ENCODE measurements at places on chromosomes 5 and 9.

GRCh38 chr9:135959814-135960213 is 1.4 kb downstream of the UBAC1 start:
- DNase-seq: no peak

GRCh38 chr9:106918825-106919509 is 56.0 kb downstream of the ZNF462 start:
- DNase-seq: no peak

DNA sequence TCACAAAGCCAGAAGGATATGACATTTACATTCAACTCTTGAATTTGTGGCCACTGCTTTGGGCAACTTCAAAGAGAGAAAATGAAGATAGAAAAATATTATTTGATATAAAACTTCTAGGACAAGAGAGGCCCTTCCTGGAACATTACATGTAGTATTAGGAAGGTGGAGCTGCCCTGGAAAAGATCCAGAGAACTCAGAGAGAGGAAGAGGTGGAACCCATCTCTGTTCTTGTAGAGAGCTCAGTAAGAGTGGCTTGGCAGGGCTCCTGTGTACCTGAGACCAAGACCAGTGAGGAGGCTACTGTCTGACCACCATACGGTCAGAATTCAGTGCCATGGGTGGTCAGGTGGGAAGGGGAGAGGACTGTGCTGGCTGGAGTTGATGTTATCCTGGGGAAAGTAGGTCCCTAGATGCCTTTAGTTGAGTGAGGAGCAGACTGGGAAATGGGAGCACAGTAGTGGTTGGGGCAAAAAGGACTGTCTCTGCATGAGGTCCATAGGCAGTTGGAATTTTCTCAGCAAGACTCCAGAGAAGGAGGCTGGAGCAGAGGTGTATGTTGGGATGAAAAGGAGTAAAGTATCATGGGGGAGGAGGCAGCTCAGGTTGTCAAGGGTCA is 7.6 kb downstream of the TGFBI start:
- DNase-seq: no peak

GRCh38 chr9:3458806-3459475 is 66.9 kb downstream of the RFX3 start:
- DNase-seq: peak; percentile 46

GRCh38 chr5:23579566-23579965 is 72.2 kb downstream of the PRDM9 start:
- no peak for DNase-seq

DNA sequence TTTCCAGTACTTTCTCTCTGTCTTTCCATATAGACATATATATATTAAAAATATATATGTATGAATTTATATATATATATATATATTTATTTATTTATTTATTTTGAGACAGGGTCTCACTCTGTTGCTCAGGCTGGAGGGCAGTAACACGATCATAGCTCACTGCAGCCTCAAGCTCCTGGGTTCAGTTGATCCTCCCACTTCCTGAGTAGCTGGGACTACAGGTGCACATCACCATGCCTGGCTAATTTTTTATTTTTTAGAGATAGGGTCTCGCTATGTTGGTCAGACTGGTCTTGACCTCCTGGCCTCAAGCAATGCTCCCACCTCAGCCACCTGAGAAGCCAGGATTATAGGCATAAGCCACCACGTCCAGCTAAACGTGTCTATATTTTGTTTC is 210.1 kb downstream of the CD180 start:
- no peak for DNase-seq

DNA sequence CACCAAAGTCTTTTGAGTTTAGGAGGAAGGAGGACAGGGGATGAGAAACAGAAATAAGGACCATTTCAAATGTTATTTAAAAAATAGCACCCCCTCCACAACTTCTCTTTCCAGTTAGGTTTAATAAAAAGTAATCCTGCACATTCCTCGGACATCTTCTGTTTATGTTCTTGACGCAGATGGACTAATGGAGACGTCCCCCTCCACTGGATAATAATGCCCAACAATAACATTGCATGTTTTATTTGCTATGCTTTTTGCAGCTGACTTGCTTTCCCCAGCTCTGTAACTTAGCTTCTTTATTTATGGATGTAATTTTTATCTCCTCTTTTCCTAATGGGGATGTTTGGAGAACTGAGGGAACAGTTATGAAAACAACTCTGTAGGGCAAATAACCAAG is 89.5 kb downstream of the MAT2B start:
- DNase-seq: no peak

DNA sequence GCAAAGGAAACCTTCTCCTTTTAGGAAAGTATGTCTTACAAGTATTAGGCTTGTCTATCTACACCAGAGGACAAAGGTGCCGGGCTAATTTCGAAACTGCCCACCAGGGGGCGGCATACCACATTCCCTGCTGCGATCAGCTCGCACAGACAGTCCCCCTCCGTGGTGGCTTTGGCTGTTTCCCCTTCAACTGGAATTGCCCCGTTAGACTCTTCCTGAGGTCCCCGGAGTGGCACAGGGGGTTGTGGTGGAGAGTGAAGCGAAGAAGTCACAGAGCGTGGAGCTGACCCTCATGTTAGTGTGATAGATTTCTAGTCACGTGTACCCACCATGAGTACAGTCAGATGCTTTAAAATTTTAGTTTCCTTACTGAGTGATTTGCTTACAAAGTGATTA is 17.5 kb downstream of the PTTG1 start:
- peak; percentile 68 for DNase-seq

GRCh38 chr5:166382031-166382430 is 1909.4 kb upstream of the WWC1 start:
- no peak for DNase-seq

DNA sequence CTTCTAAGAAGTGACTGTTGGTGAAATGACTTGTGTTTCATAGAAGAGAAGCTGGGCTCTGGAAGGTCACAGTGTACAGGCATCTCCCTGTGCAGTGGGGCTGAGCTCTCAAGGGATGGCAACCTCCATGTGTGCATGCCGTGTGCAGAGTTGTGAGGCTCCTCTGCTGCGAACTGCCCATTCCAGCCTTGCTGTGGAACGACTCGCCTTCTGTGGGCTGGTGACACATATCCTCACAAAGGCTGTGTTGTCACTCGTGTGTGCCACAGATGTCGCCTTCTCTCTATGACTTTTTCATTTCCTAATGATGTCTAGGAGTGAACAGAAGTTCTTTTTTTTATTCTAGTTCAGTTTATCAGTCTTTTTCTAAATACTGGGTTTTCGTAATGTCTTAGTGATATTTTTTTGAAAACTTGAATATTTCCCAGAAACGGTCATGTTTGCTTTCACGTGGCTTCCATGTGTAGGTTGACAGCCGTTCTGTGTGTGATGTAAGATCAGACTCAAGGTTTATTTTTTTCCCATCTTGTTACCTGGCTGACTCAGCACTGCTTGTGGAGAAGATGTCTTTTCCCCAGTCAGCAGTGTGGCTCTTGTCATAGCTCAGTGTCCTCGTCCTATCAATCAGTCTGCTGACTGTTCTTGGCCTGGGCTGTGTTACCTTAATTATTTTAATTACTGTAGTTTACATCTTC is 57.3 kb upstream of the CACNA1B start:
- DNase-seq: no peak

- no peak for DNase-seq
Measured at GRCh38 chr9:113946496-113947115, 70.5 kb downstream of the ZNF618 start.

GRCh38 chr9:137255448-137256114 is 454 bp downstream of the NELFB start:
- peak; percentile 25 for DNase-seq

DNA sequence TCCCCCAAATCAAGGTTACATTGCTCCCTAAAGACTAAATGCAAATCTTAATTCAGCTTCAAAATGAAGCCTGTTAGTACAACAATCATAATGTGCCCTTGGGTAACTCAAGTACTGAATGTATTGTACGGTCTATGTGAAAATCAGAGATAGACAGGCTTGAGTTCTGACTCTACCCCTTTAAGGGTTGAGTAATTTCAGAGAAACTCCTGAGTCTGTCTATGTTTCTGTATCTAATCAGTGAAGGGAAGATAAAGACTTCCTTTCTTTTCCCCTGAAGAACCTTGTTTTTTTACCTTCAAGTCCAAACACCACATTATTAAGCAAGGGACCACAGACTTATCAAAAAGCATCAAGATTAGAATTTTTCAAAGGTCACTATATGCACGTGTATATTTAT is 108.2 kb downstream of the MPDZ start:
- DNase-seq: peak; percentile 1

GRCh38 chr9:91089405-91090129 is 272.2 kb downstream of the AUH start:
- DNase-seq: peak; percentile 53

- no peak for DNase-seq
Measured at GRCh38 chr5:3943859-3944258, 348.2 kb downstream of the IRX1 start.

- DNase-seq: no peak
Measured at GRCh38 chr5:59704936-59705335, 188.6 kb downstream of the PDE4D start.

DNA sequence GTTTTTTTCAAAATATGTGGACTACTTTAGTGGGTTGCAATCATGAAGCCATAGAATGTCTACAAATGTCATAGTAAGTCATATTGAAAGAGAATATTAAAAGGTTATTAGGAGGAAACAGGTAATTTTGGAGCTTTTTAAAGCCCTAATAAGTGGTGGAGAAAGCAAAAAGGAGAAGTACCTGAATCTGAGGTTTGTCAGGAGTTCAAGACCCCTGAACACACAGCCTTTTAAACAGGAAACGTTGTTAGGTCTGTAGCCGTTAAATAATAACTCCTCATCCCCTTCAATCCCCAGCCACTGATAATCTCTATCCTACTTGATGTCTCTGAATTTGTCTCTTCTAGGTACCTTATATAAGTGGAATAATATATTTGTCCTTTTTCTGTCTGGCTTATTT is 51.1 kb downstream of the SPEF2 start:
- DNase-seq: no peak

DNA sequence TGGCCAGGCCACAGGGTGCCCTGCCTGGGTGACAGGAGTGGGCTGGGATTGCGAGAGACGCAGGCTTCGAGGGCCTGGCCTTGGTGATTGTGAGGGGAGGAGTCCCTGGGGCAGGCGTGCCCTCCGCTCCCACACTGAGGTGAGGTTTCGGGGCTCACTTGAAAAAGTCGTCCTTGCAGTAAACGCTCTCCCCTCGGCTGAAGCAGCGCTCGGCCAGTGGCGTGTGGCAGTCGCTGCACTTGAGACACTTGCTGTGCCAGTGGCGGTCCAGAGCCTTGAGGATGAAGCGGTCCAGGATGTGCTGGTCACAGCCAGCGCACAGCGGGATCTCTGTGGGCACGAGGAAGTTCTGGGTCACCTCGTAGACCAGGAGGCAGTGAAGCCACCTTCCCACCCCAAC is 4.5 kb downstream of the LHX3 start:
- DNase-seq: no peak

DNA sequence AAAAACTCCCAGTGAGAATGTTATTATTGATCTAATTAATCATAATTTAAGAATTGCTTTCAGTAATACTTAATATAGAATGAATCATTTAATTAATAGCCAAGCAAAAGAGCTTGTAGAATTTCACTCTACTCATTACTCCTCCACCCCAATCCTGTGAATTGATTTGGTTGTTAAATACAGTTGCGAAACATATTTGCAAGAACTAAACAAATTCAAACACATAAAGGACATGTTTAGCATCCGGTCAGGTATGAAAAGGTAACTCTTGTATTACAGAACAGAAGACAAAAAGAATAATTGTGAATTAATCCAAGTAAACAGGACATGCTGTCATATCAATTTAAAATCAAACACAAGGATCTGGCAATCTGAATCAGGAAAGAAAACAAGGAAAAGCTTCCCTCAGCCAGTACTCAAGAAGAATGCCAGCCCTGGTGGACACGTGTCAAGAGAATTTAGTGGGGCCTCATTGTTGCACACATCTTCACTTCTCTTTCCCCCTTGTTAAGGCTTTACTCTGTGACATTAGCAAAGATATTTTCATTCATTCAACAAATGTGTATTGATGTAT is 89.4 kb upstream of the SLC12A2 start:
- DNase-seq: no peak

DNA sequence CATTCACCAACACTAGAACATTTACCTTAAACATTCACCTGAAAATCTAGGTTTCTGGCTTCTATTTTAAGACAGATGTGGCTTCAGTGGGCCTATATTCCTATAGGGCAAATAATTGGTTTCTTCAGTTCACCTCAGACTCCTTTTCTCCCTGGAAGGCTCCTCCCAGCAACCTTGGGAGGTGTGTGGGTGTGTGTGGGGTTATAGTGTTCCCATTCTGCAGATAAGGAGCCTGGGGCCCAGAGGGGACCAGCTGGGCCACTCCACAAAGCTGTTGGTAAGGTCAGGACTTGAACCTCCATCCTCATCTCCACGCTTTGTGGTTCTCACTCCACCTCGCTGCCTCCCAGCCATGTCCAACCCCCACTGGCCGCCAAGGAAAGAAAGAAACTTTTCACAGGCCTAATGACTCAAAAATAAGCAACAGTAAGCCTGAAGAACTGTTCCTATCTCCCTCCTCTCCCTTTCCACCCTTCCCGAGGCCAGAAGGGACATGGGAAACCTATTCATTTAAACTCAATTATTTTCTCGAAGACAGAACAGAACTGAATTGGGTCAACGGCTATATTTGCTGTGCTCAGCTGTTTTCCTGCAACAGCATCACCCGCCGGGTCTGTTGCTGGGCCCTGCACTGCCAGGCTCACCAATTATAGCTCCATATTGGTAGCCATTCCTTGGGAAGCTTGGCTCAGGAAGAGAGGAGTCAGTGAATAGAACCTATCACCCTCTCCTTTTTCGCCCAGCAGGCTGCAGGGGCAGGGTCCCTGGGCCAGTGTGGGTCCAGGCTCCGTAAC is 78.5 kb downstream of the DAB2IP start:
- DNase-seq: no peak

DNA sequence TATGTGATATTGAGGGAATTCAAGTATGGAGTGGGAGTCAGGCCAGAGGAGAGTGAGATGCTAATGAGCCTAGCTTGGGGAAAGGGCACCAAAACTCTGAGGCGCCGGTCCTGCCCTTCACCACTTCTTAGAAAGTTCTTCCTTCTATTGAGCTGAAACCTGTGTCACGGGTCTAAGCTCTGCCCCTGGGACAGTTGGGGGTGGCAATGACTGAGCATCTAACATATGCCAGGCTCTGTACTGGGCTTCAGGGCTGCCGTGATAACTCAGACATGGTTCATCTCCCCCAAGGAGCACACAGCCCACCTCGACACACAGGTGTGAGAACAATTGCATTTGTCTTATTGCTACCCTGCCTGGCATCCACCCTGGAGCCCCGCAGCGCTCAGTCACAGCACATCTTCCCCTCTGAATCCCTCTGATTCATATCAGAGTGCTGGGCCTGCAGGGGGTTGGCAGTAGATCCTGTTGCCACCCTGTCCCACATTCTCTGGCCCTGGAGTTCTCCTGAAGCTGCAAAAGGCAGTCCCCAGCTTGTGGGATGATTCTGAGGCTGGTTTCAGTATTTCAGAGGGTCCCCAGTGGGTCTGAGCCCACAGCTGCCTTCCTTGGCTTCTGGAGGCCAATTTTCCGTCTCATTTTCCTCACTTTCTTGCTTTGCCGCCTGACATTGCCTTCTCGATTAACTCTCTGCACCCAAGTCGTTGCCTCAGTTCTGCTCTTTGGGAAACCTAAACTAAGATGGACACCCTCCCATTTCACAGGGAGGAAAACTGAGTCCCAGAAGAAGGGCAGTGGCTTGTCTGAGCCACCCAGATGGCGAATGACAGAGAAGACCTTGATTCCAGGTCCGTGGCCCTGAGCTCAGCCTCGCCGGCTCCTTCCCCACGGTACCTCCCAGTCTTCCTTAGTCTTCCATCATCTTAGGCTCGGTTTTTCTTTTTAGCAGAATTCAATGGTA is 42.5 kb downstream of the ALG2 start:
- DNase-seq: no peak

All from fibroblast of skin of right biceps (primary cell).